Ascending aorta (tissue), 2 donors: ENCODE measurements at places on chromosomes 3 and 15. TPM values are rescaled to one million over a fixed set of nuclear protein-coding genes. Genes with fewer than 3 reads are reported as not detected.
A peak's percentile ranks its signal among the peaks of the same experiment; 100 is the strongest.

USP50 gene
- not detected for total RNA-seq

- no peak for DNase-seq
Observed at GRCh38 chr3:78221796-78222195, 1181.9 kb downstream of the ROBO2 start.

- no peak for DNase-seq
Observed at GRCh38 chr3:181279239-181279565, 289.7 kb upstream of the DNAJC19 start.

SCAANT1 gene
- not detected for total RNA-seq

CCDC13 gene
- 2.1 TPM for total RNA-seq

GRCh38 chr3:40691452-40691861 is 166.7 kb downstream of the ZNF621 start:
- peak; percentile 68 for DNase-seq

DNA sequence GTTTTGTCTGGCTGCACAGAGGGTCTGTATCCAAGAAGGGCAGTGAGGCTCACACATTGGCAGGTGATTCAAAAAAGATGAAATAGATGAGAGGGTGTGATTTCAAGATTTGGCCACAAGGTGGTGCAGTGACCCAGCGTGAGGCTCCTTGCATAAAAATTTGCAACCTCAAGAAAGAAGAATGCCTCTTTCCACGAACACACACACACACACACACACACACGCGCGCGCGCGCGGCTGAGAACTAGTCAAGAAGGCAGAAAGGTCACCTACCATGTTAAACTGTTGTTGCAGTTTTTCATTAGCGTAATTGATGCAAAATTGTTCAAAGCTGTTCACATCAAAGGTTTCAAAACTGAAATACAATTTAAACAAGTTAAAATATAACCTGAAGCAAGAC is 39.2 kb downstream of the MYO5C start:
- DNase-seq = peak; percentile 21

DNA sequence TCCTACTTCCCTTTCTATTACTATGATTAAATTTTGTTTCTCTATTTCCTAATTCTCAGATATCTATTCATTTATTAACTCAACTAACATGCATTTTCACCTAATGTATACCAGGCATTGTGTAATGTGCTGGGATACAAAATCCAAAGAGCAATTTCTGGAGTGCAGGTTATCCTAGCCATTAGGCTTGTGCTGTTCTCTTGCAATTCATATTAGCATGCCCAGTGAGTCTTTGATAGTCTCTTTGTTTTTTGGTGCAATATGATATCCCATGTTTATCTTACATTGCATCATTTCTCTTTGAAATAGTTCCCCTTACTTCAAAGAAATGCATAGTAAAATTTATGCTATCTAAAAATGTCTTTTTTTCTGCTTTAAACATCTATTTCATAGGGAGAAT is 13.9 kb upstream of the DPPA4 start:
- DNase-seq = no peak

CGGBP1 gene
- total RNA-seq = 49.5 TPM

- no peak for DNase-seq
Observed at GRCh38 chr3:67940210-67940952, 286.0 kb upstream of the SUCLG2 start.

DNA sequence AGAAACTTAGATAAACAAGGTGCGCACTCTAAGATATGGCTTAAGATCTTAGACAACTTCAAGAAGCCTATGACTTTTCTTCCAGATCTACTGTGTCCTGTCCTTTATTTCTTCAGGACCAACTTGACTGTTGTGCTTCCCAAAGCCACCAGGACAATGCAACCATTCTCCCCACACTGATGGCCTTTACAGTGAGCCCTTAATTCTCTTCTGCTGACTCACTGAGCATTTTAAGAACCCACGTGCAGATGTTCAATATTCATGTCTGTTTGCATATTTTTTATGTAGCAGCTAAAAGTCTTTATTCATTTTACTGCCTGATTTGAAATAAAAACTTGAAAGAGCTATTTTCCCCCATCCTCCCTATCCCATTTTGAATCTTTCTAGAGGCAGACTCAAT is 103.3 kb upstream of the SLC2A2 start:
- no peak for DNase-seq

DIPK2A gene
- total RNA-seq = 318 TPM

CRELD1 gene
- 35.8 TPM for total RNA-seq

VWA5B2 gene
- total RNA-seq = 0.32 TPM

- no peak for DNase-seq
Observed at GRCh38 chr3:42357335-42357734, 53.1 kb downstream of the LYZL4 start.

- no peak for DNase-seq
Observed at GRCh38 chr15:41658689-41659088, 1.5 kb upstream of the MGA start.

C3orf20 gene
- not detected for total RNA-seq

ATP2B2 gene
- not detected for total RNA-seq

GRCh38 chr15:39153716-39154115 is 427.2 kb upstream of the THBS1 start:
- DNase-seq = no peak

DNA sequence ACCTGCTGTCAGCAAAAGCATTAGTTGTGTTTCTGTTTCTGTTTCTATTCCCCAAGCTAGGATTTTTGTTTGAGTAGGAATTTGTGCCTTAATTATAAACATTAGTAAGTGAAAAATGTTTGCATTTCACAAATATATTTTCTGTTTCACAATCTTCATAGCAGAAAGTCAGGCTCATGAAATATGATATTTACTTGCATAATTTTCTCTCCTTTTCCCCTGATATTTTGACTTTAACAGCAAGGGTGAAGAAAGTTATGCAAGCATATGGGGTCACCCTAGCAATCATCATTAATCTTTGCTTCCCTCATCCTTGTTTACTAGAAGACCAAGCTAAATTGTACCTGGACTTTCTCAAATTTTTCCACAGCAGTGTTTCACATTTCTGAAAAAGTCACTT is 140.3 kb upstream of the SEMA6D start:
- DNase-seq = no peak

NOX5 gene
- 0.53 TPM for total RNA-seq

GRCh38 chr15:85007741-85008397 is 26.2 kb downstream of the PDE8A start:
- no peak for DNase-seq

GRCh38 chr15:43347114-43347513 is 16.7 kb upstream of the LCMT2 start:
- DNase-seq = no peak

CHDH gene
- 0.53 TPM for total RNA-seq

FANCD2OS gene
- not detected for total RNA-seq

- DNase-seq = no peak
Observed at GRCh38 chr3:80357761-80358160, 590.0 kb upstream of the ROBO1 start.

LRTM1 gene
- total RNA-seq = not detected

DNA sequence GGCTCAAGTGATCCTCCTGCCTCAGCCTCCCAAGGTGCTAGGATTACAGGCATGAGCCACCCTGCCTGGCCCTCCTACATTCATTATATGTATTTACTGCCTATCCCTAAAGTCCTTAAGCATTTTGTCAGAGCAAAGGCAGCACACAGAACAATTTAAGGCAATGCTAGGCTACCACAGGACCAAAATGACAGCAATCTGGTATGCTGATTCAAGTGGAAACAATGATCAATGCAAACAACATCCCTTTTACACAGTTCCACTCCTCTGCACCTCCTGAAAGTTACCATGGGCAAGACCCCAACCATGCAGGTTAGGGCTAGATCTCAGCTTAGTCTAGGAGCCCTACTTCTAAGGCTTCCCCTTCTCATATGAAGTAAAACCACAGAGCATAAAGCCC is 40.3 kb downstream of the SPG11 start:
- DNase-seq = no peak
